Left ventricle myocardium superior (tissue), 1 donor: ENCODE measurements at places on chromosomes 2 and 18.

DNA sequence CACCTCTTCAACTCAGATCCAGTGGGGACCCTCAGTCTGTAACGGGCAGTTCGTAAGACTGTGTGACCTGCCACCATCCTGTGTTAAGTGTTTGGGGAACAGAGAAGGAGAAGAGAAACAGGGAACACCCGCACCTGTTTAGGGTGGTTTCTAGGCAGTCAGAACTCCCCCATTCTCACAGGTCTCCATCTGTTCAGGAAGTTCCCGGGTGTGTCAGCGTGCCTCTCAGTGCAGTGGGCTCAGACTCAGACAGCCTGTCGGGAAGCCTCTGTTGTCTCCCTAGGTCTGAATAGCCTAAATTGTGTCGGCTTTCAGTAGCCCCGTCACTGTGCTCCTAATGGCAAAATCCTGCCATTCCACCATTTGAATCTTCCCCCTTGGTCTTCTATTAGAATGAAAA is 256.6 kb downstream of the LOXHD1 start:
- no peak for DNase-seq

DNA sequence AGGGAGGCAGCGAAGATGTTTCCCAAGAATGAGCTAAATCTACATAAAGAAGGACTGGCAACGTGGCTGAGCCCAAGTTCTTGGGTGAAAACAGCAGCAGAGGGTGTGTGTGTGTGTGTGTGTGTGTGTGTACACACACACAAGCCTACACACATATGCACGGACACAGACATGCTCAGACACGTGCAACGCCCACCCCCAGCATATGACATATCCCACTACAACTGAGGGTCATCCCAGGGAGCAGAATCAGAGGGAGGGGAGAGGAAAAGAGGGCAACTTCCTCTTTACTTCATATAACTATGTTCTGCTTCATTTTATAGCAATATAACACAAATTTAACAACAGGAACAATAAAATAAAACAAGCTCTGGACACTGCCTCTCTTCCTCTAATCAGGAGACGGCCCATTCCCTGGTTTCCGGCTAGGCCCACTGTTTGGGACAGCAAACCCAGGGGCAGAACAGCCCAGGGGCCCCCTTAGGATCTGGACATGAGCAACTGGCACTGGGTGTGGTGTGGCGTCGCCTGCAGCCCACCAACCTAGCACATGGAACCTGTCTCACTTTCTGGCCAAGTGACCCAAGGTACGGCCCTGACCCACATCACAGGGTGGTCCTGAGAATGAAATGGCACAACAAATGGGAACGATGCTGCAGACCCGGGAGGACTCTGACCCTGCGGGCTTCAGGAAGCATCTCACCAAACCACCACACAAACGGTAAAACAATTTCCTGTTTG is 25.0 kb downstream of the FAM178B start:
- DNase-seq, result no peak

GRCh38 chr18:76938619-76939018 is 116.3 kb downstream of the ZNF236 start:
- DNase-seq, result no peak

- no peak for DNase-seq
These were observed 138.4 kb downstream of the FAM210A start for GRCh38 chr18:13587937-13588336.

- no peak for DNase-seq
These were observed 67.2 kb downstream of the TMEM131 start for GRCh38 chr2:97928591-97928990.

- no peak for DNase-seq
These were observed 8.5 kb upstream of the CXCR4 start for GRCh38 chr2:136126421-136126926.
